ENCODE measurements at places on chromosomes 3 and 15.

DNA sequence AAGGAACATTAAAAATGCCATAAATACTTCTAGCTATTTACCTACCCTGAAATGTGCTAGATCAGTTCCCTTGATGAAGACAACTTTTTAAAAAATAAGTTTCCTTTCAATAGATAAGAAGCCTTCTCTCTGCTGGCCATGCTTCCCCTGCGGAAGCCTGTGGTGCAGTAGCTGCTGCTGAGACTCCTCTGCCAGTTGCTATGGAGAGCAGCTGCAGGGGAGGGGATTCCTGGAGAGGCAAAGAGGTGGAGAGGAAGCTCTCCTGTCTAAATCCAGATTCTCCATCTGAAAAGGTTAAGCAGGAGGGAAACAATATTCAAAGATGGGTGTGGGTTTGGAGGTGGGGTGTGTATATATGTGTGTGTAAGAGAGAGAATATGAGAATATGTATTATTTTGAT lies 69.8 kb upstream of the BFSP2 start:
- DNase-seq, result no peak

DNA sequence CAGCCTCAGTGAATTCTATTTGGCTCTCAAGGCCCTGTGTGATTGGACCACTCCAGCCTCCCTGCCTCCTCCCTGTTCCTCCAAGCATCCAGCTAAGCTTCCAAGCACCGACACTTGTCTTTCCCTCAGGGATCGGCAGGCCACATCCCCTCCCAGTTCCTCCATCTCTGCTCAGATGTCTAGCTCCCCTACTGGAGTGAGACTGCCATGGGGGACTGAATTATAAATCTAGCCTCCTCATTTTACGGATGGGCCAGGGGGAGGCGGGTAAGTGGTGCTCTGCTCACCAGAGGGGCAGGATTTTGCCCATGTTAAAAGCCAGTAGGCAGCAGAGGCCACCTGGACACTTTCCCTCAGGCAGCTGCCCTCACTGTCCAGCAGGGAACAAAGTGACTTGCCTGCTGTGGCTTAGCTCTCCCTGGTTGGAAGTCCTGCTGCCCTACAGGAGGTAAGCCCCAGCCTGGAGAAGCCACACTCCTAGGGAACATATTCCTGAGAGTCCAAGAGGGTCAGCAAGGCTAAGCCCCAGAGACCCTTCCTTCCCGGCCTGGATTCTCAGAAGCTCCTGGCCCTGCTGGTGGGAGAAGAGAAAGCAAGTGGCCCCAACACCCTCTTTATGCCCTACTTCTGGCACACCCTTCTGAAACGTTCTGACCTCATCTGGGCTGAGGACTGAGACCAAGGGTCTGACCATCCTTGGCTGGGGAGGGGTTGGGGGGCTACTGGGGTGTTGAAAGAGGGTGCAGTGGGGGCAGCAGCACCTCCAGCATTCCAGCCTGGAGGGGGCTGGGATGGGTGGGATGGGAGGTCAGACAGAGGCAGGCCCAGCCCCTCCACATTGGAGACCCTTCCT lies 9.1 kb upstream of the HHATL start:
- no peak for DNase-seq

DNA sequence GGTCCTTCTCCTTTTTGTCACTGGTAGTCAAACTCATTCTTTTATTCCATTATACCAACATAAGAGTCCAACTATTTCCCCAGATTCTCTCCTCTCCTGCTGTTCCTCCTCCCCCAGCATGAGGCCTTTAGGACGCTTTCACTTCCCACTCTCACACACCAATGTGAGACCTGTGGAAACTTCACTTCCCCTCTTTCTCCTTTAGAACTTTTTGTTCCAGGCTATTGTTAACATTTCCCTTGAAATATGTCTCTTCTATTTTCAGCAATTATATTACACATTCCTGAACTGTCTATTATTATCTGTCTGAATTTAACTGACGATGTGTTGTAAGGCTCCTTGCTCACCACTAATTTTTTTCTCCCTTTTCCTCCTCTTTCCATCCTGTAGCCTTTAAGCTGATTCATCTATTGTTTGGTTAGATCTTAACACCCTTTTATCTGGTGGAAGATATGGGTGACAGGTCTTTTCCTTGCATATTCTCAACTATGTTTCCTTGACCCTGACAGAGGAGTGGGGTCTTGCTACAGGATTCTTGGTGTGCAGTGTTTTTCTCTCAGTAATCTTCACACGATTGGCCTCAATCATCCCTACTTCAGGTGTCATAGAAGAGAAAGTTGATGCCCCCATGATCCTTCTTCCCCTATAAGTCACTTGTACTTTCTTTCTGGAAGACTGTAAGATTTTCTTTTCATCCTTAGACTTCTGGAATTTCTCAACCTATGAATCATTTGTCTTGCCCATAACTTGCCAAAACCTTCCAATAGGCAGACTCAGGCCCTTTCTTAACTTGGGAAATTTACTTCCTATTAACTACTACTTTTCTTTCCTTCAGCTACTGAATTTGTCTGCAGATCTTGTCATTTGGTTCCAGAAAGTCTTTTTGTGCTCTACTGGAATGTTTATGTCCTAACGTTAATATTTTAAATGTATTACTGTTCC lies 5.9 kb downstream of the CYP19A1 start:
- DNase-seq, result no peak

- no peak for DNase-seq
These were observed 788 bp downstream of the FOXB1 start for GRCh38 chr15:60004846-60005351.
